ENCODE measurements at places on chromosomes 7 and 10.

- no peak for DNase-seq
These were observed 3.8 kb upstream of the NRCAM start for GRCh38 chr7:108459922-108460551.

DNA sequence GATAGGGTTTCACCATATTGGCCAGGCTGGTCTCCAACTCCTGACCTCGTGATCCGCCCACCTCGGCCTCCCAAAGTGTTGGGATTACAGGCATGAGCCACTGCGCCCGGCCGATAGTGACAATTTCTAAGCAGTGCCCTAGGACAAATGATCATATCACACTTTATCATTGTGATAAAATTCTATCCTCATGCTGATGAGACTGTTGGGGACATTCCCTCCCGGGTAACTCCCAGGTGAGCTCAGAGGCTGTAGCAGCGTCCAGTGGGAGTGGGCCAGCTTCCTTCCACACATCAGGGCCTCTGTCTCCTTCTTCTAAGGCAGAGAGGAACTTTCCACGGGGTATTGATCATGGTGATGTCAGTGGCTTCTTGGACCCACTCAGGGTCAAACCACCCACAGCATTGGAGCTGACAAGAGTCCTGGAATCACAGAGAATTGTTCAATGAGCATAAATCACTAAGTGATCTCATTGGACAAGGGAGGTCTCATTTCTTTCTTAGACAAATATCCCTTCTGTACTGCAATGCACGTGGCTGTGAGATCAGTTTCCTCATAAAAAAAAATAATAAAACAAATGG lies 256.1 kb downstream of the KLF6 start:
- no peak for DNase-seq

GRCh38 chr7:135661311-135662122 lies 797 bp upstream of the STMP1 start:
- DNase-seq, result no peak

DNA sequence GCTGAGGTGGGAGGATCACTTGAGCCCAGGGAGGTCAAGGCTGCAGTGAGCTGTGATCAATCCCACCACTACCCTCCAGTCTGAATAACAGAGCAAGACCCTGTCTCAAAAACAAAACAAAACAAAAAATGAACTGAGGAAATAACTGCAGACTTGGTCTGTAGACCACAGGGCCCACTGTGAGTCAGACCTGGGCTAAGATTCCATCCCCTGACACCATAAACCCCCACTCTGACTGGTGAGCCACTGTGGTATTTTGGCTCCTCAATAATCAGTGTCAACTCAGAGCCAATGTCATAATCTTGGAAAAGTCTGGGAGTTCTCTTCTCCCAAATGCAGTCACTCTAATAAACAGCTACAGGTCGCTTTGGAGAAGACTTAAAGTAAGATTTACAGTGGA lies 24.0 kb upstream of the ERCC6 start:
- DNase-seq, result no peak

- DNase-seq, result no peak
These were observed 51.7 kb upstream of the RET start for GRCh38 chr10:43024942-43025700.

DNA sequence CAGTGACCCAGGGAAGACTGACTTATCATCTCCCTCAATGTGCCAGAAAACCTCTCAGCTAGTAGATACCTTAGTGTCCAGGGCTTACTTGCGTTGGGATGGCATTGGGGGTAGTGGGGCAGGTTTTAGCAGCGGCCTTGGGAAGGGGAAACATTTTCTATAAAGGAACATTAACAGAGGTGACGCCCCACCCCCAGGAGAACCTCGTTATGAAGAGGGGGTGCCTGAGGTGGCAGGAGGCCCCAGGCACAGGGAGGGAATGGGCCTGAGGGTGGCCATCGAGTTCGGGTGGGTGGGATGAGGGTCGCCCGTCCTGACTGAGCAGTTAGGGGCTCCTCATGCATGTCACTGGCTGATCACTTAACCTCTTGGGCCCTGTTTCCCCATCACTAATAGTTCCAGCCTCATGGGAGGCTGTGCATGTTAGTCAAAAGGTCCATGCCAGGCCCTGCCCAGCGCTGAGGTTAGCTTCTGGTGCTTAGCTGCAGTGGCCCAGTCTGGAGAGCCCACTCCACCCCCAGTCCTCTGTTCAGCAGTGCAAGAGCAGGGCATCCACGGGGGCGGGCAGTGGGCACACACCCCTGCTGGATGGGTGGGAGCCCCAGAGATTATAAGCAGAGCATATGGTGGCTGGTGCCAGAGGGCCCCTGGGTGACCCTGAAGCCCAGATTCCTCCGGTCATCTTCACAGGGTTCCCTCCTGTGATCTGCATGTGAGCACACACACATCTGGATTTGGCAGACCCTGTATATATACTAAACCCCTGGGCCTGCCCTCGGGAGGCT lies 27.0 kb downstream of the UNC5B start:
- DNase-seq, result no peak

DNA sequence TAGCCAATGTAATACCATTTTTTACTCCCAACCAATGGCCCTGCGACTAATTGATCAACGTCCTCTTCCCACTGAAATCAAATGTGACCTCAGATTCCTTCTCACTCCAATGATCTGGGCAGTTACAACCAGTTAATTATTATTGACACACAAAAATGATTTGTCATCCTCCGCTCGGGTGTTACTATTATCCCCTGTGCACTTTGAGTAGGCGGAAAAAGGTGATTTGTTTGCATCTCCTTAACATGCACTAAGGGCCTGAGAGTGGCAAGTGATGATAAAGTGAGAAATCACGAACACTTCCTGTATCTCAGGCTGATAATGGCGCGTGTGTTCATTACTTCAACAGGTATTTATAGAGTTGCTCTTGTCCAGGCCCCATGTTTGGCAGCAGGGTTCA lies 40.9 kb upstream of the PNLIP start:
- no peak for DNase-seq

GRCh38 chr10:3179174-3179573 lies 6.6 kb upstream of the PITRM1 start:
- no peak for DNase-seq

DNA sequence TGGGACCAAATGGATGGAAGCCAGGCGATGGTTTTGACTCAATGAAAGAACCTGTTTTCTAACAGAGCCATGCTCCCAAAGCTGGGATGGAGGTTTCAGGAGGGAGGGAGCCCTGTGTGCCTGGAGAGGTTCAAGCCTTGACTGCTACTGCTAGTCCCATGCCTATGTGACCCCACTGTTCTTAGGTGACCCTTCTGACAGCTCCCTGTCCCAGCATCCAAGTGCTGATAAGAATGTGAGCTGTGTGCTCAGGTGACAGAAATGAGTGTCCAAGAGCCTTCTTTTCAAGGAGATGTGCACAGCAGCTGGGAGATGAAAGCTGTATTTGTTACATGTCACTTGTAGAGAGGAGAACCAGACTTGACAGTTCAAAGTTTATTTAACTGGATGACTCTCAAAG lies 595.4 kb downstream of the GALNT17 start:
- no peak for DNase-seq

- no peak for DNase-seq
These were observed 853.5 kb downstream of the KCNMA1 start for GRCh38 chr10:76784076-76784475.

- DNase-seq, result no peak
These were observed 109.3 kb downstream of the RTKN2 start for GRCh38 chr10:62159351-62159750.

DNA sequence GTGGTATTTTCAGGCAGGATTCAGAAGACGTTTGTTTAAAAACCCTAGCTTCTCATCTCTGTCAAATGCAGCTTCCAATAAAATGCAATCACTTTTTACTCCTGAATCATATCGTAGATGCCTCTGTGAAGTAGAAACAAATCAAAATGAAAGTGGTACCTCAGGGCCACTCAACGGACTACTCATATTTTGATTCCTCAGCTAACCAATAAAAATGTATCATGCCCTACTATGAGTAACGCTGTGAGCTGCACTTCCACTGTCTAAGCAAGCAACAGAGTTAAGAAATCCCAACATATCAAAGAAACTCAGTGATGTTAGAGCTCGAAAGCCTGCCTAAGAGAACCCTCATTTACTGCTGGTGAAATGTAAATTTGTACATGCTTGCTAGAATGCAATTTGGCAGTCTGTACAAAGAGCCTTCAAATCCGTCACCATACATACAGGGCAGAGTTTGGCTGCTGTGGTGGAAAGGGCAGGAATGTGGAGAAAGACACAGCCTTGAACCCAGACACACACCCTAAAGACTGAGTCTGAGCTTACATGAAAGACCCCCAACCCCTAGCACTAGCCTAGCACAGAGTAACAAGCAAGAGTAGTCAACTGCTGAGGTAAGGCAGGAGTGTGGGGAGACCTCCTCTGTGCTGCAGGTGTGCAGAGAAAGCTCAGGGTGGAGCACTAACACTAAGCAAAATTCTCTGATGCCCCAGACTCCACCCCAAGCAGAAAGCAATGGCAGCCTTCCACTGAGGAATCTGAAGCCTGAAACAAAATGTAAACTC lies 151.5 kb downstream of the ANK3 start:
- no peak for DNase-seq
